Myocyte (in vitro differentiated cells): ENCODE measurements at places on chromosomes 13 and 19. TPM values are rescaled to one million over a fixed set of nuclear protein-coding genes. Genes with fewer than 3 reads are reported as not detected.

The FBN3 gene
- not detected in 2 replicates for total RNA-seq

DNA sequence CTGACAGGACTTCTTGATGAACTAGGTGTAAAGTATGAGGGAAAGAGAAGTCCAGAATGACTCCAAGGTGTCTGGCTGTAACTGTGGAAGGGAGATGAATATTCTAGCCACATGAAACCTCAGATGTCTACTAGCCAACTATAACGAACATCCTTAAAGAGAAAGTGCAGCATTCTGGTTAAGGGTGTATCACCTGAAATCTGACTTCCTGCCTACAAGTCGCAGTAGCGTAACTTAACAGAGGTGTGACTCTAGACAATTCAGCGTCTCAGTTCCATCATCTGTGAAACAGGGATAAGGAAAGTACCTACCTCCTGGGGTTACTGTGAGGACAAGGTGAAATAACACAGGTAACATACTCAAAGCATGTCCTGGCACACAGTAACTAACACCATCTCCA lies 145.7 kb upstream of the FBXL3 start:
- no peak for DNase-seq

The SYCN gene
- total RNA-seq: not detected in 2 replicates

GRCh38 chr19:8192221-8192820 lies 16.8 kb upstream of the CERS4 start:
- DNase-seq: no peak

- no peak for DNase-seq
Observed at GRCh38 chr19:35822579-35822978, 9.9 kb upstream of the PRODH2 start.
